ENCODE measurements at places on chromosomes 7 and 10. TPM values are rescaled to one million over a fixed set of nuclear protein-coding genes. Genes with fewer than 3 reads are reported as not detected.

DNA sequence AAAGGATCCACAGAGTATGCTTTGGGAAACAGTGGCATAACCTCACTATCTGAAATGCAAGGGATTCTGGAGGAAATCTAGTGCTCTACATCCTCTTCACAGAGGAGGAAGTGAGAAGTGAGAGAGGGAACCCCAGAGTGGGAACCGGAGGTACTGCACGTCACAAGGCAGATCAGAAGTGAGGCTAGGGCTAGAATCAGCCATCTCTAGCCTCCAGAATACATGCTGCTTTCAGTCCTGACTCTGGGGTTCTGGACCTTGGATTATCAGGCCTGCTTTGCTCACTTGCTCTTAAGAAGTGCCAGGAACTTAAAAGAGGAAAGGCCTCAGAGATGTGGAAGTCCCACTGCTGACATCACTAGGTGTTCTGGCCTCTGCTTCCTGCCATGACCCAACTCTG is 25.7 kb downstream of the ZNF503 start:
- peaks cover 16% of the 10 kb centered on the region for H3K4me1 ChIP-seq
- no peak for DNase-seq
- H3K36me3 ChIP-seq = no peaks in the 10 kb centered on the region
- no peak overlapping the region for H3K4me3 ChIP-seq
- H3K27ac ChIP-seq = no peak overlapping the region

DNA sequence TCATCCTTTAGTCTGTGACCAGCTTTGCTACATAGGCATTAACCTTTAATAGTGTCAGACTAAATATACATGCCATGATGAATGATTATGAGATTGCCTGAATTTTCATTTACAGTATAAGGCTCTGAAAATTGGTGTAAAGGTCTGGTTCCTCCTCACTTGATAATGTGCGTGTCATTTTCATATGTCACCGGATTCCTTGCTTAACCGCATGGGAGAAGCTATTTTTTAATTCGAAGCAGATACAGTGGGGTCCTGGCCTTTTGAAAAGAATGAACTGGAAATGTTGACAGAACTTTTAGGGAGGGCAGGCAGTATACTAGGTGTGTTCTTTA is 192.4 kb upstream of the SH2B2 start:
- peaks cover 12% of the 10 kb centered on the region for H3K36me3 ChIP-seq
- H3K27me3 ChIP-seq = peaks cover 3% of the 10 kb centered on the region
- no peak overlapping the region for H3K4me3 ChIP-seq
- DNase-seq = no peak
- H3K4me1 ChIP-seq = peaks cover 22% of the 10 kb centered on the region

DNA sequence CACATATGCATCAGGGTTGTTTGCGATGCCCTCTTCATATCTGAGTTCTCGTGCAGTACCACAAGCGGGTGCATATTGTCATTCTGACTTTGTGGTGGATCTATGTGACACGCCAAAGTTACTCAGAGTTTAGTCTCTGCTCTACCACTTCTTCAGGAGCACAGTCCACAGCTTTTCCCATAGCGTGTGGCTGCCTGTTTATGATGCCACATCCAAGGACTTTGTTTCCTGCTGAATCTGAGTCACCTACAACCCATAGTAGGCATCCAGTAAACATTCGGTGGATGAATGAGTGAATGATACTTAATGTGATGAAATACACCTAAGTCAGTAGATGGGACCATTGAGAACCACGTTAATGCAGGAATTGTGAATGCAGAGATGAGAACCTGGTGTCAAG is 15.0 kb downstream of the ADRA2A start:
- no peaks in the 10 kb centered on the region for H3K4me1 ChIP-seq
- no peak overlapping the region for H3K27ac ChIP-seq
- H3K27me3 ChIP-seq = peaks cover 23% of the 10 kb centered on the region
- H3K4me3 ChIP-seq = no peak overlapping the region
- no peaks in the 10 kb centered on the region for H3K36me3 ChIP-seq

GRCh38 chr7:132361146-132361545 is 215.1 kb downstream of the PLXNA4 start:
- H3K4me3 ChIP-seq = no peak overlapping the region
- peaks cover 2% of the 10 kb centered on the region for H3K27me3 ChIP-seq
- DNase-seq = no peak
- H3K27ac ChIP-seq = no peak overlapping the region

- peaks cover 2% of the 10 kb centered on the region for H3K36me3 ChIP-seq
- H3K27ac ChIP-seq = no peak overlapping the region
- H3K4me3 ChIP-seq = no peak overlapping the region
- DNase-seq = no peak
- peaks cover 6% of the 10 kb centered on the region for H3K4me1 ChIP-seq
- no peaks in the 10 kb centered on the region for H3K27me3 ChIP-seq
Observed at GRCh38 chr10:71909399-71910083, 54.7 kb upstream of the CHST3 start.

DNA sequence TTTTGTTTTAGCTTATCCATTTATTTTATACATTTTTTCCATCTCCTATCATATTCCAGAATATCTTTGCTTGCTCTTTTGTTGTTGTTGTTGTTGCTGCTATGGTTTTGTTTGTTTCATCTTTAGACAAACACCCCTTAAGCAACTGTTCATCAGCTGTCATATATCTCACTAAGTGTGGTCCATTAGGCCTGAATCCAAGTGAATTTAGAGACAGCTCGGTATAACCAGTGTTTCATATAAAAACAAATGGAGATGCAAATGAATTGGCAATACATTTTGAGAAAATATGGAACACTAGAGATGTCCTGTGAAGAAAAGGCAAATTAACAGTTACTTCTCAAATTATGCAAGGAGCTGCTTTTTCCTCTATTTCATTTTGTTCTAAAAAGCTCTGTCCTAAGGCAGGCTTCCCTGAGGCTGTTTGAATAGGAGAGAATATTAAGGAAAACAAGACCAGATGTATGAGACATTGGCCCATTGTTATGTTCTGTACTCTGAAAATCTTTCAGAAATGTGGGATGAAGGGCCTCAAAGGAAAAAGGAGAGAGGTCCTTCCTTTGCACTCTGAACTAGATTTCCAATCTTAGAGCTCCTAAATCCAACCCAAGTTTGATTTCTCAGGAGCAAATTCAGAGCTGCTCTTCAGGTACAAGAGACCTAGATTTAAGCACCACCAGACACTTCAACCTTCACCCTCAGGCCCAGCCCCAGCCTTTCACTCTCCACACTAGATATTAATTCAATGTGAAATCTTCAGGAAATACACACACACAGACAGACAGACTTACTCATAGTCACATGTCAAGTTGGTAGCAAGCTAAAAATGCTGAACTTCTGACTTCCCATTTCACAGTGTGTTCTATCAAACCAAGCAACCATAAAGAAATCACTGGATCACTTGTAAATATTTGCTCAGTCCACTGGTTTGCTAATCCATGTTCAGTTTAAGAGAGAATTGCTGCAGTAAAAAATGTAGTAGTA is 5.4 kb downstream of the TFEC start:
- no peak overlapping the region for H3K27ac ChIP-seq
- H3K4me3 ChIP-seq = no peak overlapping the region
- no peaks in the 10 kb centered on the region for H3K27me3 ChIP-seq
- H3K36me3 ChIP-seq = no peaks in the 10 kb centered on the region
- DNase-seq = no peak

The BHLHA15 gene
- not detected for total RNA-seq

The PIP gene
- not detected for total RNA-seq

The TBRG4 gene
- 109 TPM for total RNA-seq

The PRR15 gene
- 0.41 TPM for total RNA-seq

Data from neural crest cell (in vitro differentiated cells).